ENCODE measurements at places on chromosomes 2 and 18. TPM values are rescaled to one million over a fixed set of nuclear protein-coding genes. Genes with fewer than 3 reads are reported as not detected.

REEP1 gene
- 1.5 TPM for total RNA-seq

CD28 gene
- not detected for total RNA-seq

POTEI gene
- 0.20 TPM for total RNA-seq

KCNE4 gene
- not detected for total RNA-seq

EGR4 gene
- total RNA-seq, result not detected

GRCh38 chr18:55234366-55235093, 275.3 kb upstream of the CCDC68 start:
- DNase-seq, result peak; percentile 63

- no peak for DNase-seq
Measured at GRCh38 chr2:198595721-198596120, 791.3 kb downstream of the PLCL1 start.

- DNase-seq, result no peak
Measured at GRCh38 chr2:47697000-47697601, 85.8 kb upstream of the MSH6 start.
